ENCODE measurements at places on chromosomes 3 and 15.

GRCh38 chr15:82830427-82831173, 21.2 kb downstream of the WHAMM start:
- DNase-seq = no peak

DNA sequence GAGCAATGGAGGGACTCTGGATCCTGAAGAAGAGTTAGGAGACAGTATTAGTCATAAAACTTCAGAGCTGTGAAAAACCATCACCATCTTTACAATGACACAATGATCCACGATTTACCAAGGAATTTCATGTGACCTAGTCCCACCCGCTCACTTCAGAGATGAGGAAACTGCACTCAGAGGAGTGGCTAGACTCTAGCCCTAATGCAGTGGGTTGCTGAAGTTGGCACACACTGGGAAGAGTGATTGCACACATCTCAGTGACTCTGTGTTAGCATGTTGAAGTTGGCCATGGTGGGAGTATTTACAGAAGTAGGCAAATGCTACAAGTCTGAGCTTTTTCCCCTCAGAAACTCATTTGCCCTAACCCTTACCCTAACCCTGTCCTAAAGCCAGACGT, 35.2 kb upstream of the SPATA12 start:
- DNase-seq = no peak

DNA sequence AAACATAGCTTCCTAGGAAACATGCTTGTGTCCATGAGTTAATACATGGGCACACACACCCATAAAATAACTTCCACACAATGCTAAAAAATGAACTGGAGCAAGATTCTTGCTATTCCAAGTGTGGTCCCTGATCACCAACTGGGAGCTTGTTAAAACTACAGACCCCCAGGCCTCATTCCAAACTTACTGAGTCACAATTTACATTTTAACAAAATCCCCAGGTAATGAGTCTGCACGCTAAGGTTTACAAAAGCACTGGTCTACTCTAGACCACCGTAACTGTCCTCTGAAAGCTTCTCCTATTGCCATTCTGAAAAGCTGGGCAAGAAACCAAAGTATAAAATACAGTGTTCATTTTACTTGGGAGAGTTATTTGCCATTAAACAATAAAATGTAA, 45.4 kb downstream of the IGF2BP2 start:
- DNase-seq = no peak

DNA sequence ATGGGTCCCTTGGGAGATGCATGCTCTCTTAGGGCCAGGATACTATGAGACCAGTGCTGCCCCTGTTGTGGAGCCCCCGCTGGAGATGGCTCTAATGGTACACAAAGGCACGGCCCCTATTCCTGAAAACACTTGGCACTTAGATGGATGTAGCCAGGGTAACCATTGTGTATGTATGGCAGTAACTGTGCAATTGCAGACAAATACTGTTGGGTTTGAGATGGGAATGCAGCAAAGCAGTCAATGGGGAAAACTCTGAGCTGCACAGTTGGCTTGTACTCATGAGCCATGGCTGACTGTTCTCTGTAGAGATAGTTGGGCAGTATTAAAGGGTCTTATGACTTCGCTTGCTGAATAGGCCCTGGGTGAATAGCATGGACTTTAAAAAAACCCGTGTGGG, 67.9 kb upstream of the NPAP1 start:
- no peak for DNase-seq

GRCh38 chr15:40047415-40048210, 8.6 kb upstream of the SRP14 start:
- DNase-seq = peak; percentile 67

DNA sequence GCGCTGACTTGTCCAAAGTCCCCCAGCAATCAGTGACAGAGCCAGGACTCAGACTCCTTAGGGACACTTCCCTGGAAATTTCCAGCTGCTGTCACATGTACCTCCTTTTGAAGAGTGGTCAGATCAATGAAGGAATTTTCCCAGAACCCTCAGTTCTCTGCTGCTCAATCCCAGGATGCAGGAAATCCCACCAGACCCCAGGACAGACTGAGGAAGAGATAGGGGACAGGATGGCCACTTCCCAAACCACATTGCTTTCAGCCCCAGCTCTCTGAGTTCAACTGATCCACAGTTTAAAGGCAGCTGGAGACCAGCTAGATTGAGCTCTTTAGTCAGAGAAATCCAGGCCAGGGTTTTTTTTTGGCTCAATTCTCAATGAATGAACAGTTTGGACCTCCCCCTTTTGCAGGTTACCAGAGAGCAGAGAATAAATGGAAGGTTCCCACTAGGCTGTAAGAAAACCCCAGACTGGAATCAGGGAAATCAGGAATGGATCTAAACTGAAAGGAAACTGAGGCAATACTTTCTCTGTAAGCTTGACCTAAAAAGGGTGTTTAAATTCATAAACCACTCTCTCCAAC, 1.5 kb downstream of the CYP1A1 start:
- DNase-seq = no peak

GRCh38 chr3:39278616-39278935, 1.3 kb downstream of the CX3CR1 start:
- DNase-seq = no peak

GRCh38 chr3:123618768-123619484, 34.1 kb upstream of the HACD2 start:
- DNase-seq = peak; percentile 56

GRCh38 chr3:196563721-196564225, 4.6 kb downstream of the WDR53 start:
- no peak for DNase-seq

DNA sequence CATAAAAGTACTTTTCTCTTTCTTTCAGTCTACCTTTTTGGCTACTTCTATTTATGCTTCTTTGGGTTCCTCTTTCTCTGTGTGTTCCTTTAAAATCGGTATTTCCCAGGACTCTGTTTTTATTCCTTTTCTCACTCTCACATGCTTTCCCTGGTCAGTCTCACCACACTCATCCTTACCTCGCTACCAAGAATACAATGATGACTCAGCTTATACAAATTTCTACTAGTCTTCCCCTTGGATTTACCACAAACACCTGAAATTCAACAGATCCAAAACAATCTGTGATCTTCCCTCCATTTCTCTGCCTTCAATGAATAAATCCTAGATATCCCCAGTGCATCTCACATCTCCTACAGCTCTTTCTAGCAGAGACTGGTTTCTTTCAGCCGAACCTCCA, 52.9 kb downstream of the TUBGCP4 start:
- DNase-seq = no peak

- no peak for DNase-seq
These were observed 12.4 kb downstream of the TPM1 start for GRCh38 chr15:63054985-63055384.

DNA sequence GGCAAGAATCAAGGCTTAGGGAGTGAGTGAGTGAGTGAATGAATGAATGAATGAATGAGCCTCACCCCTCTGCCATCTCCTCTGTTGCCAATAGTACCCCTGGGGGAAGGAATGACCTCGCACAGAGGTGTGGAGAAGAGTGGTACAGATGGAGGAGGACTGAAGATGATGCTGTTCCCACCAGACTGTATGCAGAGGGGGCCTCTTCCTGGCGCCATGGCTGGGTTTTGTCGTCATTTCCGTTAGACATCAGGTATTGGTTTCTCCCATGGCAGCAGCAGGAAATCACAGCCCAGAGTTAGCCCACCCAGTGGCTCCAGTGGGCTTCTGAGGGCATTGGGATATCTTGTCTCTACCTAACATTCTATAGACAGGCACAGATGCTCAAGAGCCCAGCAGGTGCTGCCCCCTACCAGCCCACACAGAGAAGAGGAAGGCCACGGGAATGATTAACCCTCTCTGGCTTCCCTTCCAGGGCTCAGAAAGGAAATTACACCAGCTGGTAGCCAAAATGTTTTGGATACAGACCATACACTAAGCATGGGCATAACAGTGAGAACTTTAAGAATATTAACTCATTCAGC, 109.8 kb upstream of the SLC6A11 start:
- DNase-seq = no peak

DNA sequence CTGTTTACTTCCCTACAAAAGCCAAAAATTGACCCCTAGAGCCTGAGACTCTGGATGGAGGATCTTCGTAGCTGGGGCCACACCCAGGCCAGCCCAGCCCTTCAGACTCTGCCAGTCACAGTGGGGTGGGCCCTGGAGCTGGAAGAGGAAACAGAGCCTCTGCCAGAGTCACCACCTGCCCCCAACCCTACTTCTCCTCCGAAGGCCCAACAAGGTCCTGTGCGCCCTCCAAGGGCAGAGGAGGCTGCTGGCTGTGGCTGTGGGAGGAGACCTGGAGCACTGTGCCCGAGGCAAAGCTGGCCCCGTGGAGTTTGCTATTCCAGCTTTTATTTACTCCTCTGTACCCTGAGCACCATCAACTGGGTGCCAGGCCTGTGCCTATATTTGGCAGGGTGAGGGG, 19.0 kb downstream of the CISH start:
- peak; percentile 61 for DNase-seq

- no peak for DNase-seq
These were observed 622.8 kb upstream of the AGTR1 start for GRCh38 chr3:148074946-148075345.

GRCh38 chr3:50275996-50276761, 2.7 kb upstream of the LSMEM2 start:
- DNase-seq = no peak

- no peak for DNase-seq
These were observed 184.1 kb upstream of the TLE3 start for GRCh38 chr15:70281811-70282307.

- DNase-seq = no peak
These were observed 4.1 kb upstream of the CHRNA3 start for GRCh38 chr15:78624651-78625590.

- no peak for DNase-seq
These were observed 156.5 kb upstream of the LPP start for GRCh38 chr3:187997490-187997889.

DNA sequence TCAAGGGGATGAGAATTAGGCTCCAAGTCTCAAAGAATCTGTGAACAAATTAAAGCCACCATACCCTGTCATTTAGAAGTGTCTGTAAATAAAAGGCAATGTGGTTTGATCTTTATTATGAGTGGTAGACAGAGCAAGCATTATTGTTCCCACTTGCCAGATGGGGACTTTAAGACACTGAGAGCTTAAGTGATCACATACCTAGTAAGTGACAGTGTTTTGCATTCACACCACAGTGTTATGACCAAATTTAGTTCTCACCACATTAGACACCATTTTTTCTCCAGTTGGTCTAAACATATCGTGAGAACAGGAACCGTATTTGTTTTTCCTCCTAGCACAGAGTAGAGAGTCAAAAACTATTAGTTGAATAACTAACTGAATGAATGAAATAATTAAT, 13.2 kb upstream of the ZBED2 start:
- no peak for DNase-seq

GRCh38 chr3:124904835-124905492, 17.8 kb upstream of the ITGB5 start:
- no peak for DNase-seq

All from mucosa of descending colon (tissue), 3 donors.